ENCODE measurements at places on chromosomes 16 and 17.

GRCh38 chr16:9545522-9546437, 454.3 kb downstream of the HAPSTR1 start:
- DNase-seq = no peak

DNA sequence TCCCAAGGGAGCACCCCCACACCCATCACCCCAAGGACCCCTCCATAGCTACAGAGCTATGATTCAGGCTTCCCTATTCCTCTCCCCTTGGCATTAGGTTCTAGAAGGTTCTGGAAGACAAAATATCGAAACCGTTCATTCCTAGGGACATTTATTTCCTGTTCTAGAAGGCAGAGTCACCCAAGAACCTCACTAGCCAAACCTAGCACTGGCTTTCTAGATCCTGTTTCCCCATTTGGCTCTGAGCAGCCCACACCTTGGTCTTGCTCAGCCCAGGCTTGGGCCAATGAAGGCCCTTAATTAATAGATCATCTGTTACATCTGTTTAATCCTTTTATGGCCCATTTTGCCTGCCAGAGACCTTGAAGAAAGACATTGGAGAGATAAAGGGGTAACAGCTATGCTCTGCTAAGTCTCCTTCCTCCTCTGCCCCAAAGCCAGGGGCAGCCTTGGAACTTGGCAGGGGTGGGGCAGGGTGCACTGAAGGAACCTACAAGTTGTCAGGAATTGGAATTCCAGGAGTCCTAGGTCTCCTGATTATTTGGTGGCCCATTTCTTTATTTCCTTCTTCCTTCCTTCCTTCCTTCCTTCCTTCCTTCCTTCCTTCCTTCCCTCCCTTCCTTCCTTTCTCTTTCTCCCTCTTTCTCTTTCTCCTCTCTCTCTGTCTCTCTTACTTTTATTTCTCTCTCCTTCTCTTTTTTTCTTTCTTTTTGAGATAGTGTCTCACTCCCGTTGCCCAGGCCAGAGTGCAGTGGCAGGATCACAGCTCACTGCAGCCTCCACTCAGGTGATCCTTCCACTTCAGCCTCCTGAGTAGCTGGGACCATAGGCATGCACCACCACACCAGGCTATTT, 8.7 kb upstream of the FZD2 start:
- DNase-seq = no peak

DNA sequence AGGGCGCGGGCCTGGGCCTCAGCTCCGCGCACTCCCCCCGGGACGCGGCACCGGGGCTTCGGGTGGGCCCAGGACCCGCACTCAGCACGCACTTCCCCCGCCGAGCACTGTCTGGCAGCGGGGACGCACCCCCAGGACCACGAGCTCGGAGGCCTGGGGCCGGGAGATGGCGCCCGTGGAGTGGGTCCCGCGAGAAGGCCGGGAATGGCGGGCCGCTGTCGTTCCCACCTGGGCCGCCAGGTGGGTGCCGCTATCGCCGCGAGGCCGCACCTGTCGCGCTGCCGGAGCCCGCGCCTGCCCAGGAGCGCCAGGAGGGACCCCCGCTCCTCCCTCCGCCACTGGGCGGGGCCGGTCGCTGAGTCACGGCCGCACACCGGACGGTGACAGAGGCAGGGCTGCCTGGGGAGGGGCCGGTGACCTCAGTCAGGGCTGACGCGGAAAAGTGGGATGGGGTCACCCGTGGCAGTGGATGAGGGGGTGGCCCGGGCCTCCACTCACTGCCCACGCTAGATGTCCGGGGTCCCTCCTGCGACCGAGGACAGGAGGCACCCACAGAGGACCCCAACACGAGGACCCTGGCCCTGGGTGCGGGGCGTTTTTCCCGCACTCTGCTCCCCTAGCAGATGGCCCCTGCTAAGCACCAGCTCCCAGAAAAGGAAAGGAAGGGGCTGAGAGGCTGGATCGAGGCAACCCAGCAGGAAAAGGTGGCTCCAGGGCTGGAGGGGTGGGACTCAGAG, 6.9 kb upstream of the ACTG1 start:
- DNase-seq = peak; percentile 80

DNA sequence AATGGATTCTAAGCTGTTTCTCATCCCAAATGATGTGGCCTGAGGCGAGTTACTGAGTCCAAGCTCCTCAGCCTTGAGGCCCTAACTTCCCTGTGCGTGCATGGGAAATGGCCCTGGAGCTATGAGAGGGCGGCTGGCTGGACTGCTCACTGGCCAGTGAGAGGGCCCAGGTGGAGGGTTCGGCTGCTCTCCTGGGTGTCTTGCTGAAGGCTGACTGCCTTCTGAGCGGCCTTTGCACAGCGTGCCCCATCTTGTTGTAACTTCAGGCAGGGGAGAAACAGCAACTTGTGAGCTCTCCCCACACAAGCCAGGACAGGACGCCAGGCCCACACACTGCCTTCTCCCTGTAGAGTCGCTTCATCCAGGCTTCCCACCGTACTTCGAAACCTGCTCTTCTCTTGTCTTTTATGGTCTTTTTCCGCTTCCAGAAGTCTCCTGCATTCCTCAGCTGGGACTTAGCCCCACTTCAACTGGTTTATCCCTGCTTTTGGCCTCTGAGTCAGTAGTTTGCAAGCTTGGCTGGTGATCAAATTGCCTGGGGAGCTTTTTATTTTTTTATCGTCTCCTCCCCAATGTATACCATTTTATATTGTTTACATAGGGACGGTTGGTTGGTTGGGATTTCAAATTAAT, 13.3 kb downstream of the CDH3 start:
- no peak for DNase-seq

DNA sequence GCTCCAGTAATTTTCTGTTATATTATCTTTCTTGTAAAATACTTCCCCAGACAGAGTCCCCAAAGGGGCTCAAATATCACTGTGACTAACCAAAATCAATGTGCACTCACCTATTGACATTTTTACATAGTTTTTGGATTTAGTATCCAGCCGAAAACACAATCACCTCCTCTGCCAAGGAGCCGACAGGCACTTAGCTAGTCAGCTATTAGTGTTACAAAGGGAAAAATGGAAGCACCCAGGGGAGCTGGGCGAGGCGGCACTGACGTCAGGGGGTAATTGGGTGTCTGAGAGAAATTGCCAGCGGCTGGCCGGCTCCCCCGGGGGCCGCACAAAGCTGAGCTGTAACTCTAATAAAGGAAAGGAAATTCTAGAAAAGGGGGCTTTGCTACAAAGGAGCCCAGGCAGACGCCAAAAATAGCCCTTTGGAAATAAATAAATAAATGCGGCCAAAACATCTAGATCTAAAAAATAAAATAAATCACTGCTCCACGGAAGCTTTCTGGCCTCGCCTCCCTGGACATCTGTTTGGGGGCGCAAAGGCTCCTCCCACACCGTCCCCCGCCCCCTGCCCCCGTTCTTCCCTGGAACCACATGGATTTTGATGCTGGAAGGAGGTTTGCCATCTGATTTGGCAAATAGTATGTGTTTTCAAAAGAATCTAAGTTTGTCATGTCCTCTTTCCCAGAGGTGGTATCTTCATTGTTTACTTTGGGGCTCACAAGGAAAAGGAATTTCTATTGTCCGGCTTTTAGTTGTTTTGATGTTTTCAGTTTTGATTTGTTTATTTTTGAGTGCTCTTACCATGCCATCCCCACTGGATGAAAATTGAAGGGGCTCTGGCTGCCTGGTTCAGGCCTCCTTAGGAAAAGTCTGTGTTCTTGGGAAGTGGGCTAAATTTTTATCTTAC, 156.7 kb downstream of the ZNF423 start:
- DNase-seq = no peak

DNA sequence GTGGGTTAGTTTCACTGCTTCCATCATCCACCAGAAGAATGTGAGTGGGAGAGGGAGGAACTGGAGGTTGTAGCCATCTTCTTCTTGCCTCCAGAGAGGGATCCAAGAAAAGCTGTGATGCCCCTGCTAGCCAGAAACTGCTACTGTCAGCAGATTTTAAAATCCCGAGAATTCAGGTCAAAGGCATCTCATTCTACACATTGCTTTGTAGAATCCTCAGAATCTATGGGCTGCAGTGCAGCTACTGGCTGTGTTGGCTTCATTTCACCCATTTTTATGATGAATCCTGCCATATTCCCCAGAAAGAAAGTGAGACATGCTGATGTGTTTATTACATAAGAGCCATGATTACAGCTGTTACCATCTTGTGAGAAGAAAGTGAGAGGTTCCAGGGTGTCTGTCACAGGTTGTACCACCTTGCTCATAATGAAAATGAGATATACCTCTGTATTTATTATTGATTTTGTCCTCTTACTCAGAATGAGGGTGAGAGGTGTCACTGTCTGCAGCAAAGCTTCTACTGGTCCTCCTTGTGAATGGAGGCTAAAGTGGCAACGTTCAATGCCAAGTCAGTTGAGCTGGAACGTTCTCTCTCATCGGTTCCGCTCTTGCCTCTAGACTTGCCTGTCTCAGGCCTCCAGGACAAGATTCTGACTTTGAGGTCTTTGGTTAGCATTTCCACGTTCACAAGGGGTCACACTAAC, 50.1 kb upstream of the MYH10 start:
- no peak for DNase-seq

- DNase-seq = peak; percentile 76
Observed at GRCh38 chr17:17641621-17642409, 39.4 kb upstream of the RAI1 start.

- DNase-seq = no peak
Observed at GRCh38 chr16:23504453-23505179, 5.7 kb downstream of the GGA2 start.

GRCh38 chr17:80501741-80502577, 25.6 kb upstream of the NPTX1 start:
- no peak for DNase-seq

DNA sequence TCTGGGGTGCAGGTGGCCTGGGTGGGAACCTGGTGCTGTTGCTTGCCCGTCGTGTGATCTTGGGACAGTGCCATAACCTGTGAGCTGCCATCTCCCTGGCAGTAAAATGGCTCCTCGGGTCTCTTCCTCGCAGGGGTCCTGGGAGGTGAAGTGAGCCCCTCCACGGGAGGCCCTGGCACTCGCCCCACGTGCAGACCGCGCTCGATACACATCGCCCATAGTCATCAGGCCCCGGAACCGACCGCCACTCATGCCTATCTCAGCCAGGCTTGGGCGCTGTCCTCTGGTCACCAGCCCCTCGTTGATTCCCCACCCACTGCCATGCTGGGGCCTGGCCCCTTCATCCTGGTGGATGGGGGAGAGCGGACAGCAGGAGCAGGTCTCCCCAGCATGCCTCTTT, 21.5 kb upstream of the OSGIN1 start:
- DNase-seq = no peak

DNA sequence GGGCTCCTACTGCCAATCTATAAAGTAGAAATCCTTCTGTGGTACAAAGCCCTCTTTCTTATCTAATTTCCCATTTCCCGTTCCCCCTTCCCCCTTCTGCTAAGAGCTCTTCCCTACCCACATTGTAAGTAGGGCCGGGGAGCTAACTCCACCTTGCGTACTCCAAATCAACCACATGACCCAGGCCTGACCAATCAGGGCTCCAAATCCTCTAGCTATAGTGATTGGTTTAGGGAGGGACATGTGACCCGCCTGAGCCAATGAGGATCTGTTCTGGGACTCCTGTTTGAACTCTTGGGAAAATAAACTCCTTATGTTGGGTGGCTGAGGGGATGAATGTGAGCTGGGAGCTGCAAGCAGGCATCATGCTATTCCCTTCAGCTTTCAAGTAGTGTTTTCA, 40.9 kb upstream of the MEOX1 start:
- no peak for DNase-seq

GRCh38 chr17:2082003-2082781, 27.3 kb downstream of the HIC1 start:
- DNase-seq = no peak

GRCh38 chr17:67359960-67360791, 6.2 kb downstream of the PSMD12 start:
- no peak for DNase-seq

Measured in progenitor cell of endocrine pancreas (in vitro differentiated cells).